ENCODE measurements at places on chromosomes 1 and 21.

DNA sequence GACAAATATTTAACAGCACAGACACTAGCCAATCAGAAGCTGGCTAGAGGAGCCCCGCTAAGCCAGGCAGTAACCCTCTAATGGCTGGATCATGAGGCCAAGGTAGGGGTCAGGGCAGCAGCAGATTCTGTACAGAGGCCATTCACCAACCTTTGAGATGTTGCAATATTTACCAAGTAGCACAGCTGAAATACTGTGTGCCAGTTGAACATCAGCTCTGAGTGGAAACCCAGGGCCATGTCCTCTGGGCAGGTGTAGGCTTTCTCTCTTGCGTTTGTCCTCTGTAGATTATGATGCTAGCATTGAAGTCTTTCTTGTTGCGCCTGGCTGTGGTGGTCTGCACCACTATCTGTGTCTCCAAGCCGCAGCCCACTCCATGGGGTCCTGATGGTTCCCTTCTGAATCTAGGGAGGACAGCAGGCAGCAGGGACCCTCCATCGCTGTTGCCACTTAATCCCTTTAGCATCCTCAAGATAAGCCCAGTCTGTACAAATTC, 2.5 kb upstream of the COG2 start:
- DNase-seq = no peak

DNA sequence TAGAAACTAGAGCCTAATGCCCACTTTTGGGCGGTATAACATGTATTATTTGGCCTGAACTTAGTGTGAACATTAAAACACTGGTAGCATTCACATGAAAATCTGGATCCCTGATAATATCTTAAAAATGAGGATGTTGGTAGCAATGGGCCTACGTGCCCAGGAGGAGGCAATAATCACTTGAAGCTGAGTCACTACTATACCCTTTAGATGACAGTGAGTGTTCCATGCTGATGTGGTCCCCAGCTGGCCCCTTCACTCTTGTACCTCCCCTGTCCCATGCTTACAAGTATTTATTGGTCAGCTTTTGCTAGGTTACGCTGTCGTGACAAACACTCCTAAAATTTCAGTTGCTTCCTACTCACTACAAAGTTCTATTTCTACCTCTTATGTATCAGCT, 23.0 kb upstream of the POU2F1 start:
- DNase-seq = no peak

- DNase-seq = no peak
Observed at GRCh38 chr1:160398823-160399222, 1.5 kb upstream of the VANGL2 start.

DNA sequence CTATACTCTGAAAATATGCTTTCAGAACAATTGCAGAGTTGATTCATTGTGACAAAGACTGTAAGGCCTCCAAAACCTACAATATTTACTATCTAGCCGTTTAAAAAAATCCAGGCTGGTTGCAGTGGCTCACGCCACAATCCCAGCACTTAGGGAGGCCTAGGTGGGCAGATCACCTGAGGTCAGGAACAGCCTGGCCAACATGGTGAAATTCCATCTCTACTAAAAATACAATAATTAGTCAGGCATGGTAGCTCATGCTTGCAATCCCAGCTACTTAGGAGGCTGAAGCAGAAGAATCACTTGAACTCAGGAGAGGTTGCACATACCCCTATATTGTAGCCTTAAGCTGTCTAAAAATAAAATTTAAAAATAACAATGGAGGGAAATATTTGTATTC, 5.3 kb upstream of the TFF2 start:
- no peak for DNase-seq

DNA sequence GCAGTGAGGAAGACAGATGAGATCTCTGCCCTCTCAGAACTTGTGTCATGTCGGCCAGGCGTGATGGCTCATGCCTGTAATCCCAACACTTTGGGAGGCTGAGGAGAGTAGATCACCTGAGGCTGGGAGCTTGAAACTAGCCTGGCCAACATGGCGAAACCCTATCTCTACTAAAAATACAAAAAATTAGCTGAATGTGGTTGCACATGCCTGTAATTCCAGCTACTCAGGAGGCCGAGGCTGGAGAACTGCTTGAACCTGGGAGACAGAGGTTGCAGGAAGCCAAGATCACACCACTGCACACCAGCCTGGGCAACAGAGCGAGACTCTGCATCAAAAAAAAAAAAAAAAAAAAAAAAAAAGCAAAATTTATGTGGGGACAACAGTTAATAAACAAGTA, 40.9 kb upstream of the RALGPS2 start:
- no peak for DNase-seq

- no peak for DNase-seq
Observed at GRCh38 chr21:44785620-44786335, 15.8 kb downstream of the UBE2G2 start.

GRCh38 chr1:171637928-171638576, 14.4 kb downstream of the MYOC start:
- DNase-seq = no peak

- DNase-seq = no peak
Observed at GRCh38 chr21:38984982-38985567, 179.3 kb downstream of the ETS2 start.

- DNase-seq = no peak
Observed at GRCh38 chr1:18970762-18971161, 14.3 kb upstream of the IFFO2 start.

- DNase-seq = no peak
Observed at GRCh38 chr21:32359719-32360260, 33.0 kb downstream of the URB1 start.

DNA sequence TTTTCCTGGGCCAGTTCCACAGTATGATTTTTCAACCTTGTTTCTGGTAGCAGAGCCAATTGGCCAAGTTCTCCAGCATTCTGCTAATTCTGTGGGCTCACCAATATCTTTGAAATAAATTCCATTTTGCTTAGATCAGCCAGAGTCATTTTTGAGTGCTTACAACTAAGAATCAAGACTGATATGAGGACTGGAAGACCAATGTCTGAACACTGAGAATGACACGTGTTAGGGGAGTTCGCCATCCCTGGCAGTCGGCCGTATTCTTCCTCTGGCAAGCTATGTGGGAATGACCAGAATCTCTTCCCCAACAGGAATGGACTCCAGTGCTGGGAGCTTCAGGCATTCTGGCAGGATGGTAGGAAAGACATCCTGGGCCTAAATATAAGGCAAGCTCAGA, 4.9 kb upstream of the TENT5C start:
- DNase-seq = no peak

GRCh38 chr1:166129006-166129405, 37.8 kb downstream of the FAM78B start:
- DNase-seq = no peak

GRCh38 chr1:116982319-116983004, 19.1 kb upstream of the CD101 start:
- no peak for DNase-seq

DNA sequence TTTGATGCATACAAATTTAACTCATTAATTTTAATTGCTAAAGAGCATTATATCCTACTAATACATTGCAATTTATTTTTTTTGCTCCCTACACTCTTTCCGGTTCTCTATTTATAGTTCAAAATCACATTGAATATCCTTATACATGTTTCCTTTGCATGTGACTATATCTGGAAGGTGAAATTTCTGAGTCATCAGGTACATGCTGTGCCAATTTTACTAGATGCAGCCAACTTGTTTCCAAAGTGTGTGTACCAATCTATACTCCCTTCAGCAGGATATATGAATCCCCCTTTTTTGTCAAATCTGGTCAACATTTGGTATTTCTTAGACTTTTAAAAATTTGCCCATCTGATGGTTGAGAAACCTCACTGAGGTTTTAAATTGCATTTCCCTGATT, 602.9 kb upstream of the CAMK1G start:
- DNase-seq = no peak

DNA sequence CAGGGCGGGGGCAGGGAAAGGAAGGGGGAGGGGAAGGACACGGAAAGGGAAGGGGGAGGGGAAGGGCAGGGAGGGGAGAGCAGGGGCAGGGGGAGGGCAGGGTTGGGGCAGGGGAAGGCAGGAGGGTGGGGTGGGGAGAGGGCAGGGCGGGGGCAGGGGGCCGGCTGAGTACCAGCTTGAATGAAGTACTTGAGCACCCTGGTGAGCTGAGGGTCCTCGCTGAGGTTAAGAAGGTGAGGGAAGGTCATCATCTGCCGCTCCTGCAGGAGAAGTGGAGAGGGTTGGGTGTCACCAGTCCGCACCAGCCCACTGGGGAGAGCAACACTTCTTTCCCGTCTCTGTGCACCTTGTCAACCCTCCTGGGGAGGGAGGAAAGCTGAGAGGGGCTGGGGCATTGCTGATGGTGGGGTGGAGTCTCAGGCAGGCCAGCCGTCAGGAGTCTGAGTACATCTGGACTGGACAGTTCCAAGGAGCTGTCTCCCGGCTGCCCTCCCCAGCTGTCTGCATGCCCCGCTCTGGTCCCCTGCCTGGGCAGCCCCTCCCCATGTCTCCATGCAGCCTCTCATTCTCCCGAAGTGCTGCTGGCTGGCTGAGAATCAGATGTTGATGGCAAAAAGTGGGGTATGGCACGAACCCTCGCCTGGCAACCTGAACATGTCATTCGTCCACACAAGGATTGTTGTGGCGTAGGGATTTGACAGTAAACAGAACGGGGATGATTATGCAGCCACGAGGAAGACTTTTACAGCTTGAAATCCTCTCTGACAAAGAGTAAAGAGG, 70.0 kb downstream of the SCCPDH start:
- DNase-seq = no peak

DNA sequence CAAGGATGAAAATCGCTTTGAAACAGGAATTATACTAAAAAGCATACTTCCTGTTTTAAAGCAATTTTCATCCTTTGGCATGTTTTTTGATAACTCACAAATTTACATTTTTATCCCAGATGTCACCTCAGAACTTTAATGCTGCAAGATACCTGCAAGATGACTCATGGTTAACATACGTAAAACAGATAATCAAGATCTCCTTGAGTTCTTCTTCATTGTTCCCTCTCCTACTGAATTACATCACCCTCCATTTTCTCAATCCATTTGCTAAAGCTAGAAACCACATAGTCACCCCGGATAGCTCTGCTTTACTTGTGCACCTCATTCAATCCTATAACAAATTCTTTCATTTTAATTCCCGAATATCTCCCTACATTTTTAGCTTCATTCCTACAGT, 1114.2 kb downstream of the PLA2G4A start:
- no peak for DNase-seq

DNA sequence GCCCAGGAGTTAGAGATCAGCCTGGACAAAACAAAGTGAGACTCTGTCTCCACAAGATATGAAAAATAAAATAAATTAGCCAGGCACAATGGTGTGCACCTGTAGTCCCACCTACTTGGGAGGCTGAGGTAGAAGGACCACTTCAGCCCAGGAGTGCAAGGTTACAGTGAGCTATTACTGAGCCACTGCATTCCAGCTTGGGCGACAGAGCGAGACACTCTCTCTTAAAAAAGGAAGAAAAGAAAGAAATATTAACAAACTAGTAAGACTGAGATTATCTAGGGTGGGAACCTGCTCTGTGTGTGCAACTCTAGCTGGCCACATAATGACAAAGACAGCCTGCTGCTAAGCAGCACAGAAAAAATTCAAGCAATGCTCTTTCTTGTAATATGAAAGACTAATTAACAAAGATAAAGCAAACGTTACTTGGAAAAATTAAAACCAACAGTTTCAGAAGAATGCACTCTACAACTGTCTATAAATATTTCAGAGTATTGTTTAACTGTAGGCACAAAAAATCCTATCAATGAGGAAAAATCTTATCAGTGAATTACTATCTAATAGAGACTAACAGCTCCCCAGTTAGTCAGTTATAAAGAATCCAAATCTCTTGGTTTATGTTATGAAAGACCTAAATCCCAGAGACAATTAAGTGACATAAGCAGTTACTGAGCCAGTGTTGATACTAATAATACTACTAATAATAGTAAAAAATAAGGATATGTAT, 74.5 kb downstream of the ENAH start:
- DNase-seq = no peak

- no peak for DNase-seq
Observed at GRCh38 chr1:43152866-43153265, 19.2 kb downstream of the EBNA1BP2 start.

DNA sequence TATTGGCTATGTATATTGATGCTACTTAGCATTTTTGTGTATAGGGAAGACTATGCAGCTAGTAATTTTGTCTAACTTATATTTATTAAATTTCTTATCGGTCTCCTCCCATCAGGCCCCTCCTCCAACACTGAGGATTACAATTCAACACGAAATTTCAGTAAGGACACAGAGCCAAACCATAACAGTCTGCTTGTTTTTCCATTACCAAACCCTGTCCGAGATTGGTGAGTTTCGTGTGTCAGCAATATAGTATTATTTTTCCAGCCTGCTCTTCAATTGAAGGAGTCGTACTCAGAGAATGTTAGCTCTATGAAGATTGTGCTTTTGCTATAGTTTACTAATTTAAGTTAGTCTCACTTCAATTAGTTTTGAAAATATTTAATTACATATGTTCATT, 1495.3 kb downstream of the MRPL39 start:
- no peak for DNase-seq

- DNase-seq = no peak
Observed at GRCh38 chr1:67759692-67760029, 73.6 kb downstream of the GNG12 start.

GRCh38 chr1:156781585-156782186, 14.4 kb downstream of the PRCC start:
- DNase-seq = no peak

DNA sequence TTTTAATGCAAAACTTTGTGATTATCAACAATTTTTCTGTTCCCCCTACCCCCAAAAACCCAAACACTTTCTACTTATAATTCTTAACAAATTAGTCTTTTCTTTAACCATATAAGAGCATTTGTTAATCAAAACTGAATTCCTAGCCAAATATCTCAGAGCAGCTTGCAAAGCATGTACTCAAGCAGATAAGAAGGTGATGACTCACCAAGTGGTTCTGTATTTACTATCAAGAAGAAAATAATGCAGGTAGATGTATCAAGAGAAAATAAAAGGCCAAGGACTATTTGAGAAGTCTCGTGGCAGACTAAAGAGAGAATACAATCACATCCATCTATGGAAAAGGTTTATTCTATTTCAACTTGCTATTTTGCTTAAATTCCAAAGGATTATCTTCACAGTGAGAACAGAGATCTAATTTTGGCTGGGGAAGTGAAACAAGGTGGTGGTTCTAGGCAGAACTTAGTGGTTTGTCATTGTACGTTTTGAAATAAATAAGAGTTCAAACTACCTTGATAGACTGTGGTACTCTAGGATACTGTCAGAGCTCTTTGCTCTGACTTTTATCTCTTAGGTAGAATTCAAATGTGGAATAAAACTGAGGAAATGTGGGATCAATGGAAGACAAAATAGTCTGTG, 94.7 kb upstream of the NRIP1 start:
- DNase-seq = no peak

All from activated CD4-positive, alpha-beta T cell treated with anti-CD3 and anti-CD28 coated beads for 24 hours (primary cell).